ENCODE measurements at places on chromosomes 2 and 18. TPM values are rescaled to one million over a fixed set of nuclear protein-coding genes. Genes with fewer than 3 reads are reported as not detected.

DNA sequence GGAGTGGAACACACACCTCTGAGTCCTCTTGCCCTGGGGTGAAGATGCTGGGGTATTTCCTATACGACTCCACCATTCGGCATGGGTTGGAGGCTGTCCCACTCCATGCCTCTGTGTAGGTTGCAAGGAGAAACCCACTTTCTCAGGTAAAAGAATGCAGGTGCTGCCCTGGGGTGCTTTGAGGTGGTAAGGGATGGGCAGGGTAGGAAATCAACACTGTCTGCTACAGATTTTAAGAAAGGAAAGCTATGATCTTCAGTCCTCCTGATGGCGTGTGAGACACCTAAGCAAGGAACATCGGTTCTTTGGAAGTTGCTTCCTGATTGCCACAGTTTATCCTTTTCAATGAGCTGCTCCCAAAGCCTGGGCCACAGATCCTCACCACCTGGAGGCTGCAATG lies 209.2 kb downstream of the NCK2 start:
- no peak for DNase-seq

- DNase-seq, result peak; percentile 64
These were observed 37.7 kb downstream of the HS1BP3 start for GRCh38 chr2:20612925-20613916.

- DNase-seq, result no peak
These were observed 68.9 kb downstream of the EPAS1 start for GRCh38 chr2:46365913-46366667.

DNA sequence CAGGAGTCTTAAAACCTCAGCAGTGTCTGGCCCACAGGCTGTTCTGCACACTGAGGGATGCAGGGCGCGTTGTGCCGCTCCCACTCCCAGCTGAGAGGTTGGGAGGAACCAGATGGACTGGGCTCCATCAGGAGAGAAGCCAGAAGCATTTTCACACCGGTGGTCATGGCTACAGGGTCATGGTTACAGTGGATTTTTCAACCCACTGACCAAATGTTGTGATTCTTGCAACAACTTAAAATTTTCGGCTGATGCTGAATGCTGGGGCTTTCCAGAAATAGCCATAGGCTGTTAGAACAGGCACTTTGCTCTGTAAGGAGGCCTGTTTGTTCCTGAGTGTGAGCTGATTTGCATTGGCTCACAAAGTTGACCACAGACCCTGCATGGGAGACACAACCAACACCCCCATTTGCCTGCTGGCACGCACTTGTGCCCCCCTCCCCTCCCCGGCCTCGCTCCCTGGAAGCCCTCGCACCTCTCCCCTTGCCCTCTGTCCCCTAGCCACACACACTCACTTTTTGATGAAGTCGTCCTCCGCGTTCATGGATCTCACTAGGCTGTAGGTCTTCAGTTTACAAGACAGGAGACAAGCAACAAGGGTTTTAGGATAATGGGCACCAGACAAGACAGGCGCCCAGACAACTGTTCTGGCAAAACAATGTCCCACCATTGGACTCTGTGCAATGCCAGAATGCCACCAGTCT lies 3.4 kb downstream of the LPIN1 start:
- no peak for DNase-seq

DNA sequence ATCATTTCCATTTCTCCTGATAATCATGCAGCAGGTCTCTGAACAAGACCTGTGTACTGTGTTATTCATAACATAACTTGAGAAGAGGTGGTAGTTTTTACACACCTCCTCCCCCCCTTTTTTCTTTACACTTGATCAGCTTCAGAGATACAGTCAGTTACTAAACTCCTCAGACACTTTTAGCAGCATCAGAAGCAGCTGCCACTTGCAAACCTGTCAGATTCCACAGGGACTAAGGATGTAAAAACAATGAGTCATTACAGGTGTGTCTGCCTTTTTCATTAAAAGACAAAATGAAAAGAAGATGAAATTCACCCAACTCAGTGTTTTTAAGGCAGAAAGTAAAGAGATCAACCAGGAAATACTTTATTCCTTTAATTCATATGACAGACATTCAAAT lies 254.0 kb downstream of the NRXN1 start:
- DNase-seq, result no peak

UGT1A3 gene
- total RNA-seq, result not detected

SCYGR4 gene
- not detected for total RNA-seq

AQP12A gene
- not detected for total RNA-seq

EPB41L5 gene
- total RNA-seq, result 15.7 TPM

All from cardiac septum (tissue), 1 donor.